ENCODE measurements at places on chromosomes 2 and 18.

DNA sequence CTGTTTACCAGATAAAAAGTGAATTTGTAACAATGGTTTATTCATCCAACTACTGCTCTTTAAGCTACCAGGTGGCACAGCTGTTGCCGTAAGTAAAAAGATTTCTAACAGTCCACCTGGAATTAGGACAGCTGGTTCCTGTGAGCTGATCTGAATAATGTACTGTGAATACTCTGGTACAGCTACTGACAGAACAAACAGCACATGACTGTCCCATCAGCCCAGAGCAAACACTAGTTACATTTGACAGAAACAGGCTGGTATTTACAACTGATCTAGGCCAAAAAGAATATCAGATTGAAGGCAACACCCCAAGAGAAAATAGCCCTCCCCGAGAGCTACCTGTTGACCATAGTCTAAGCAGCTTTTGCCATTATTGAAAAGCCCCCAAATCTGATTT lies 840.4 kb downstream of the CPS1 start:
- no peak for DNase-seq

DNA sequence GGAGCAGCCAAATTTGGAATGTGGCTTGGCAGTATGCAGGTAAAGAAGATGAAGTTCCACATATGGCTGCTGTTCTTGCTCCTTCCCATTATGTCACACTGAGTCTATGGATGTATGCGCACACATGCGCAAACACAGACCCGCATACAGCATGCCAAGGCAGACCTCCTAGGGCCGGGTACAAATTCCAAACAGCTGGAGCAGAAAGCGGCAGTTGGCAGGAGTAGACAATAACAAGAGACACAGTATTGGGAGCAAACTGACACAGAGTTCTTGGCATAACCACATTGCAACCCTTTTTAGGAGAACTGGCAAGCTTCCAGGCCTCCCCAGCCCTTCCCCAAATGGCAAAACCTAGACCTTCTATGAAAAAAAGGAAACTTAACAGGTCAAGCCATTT lies 268.9 kb downstream of the SP3 start:
- no peak for DNase-seq

DNA sequence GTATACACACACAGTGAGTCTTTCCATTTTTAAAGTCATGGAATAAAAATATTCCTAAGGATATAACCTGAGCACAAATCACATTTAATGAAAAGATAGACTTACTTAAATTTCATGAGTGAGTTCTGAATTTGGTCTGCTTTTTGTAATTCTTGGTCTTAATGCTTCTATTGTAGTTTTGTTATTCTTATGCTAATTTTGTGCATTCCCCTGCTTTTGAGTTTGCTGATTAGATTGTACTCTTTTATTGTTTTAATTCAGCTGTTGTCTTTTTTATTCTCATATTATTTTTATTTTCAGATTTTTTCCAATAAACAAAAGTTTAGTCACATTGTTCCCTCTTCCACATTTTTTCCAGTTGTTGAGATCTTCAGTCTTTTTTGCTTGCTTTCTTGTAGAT lies 202.4 kb downstream of the ZNF407 start:
- DNase-seq: no peak

GRCh38 chr2:190328573-190329147 lies 9.0 kb upstream of the HIBCH start:
- no peak for DNase-seq

GRCh38 chr2:183291436-183291835 lies 167.2 kb downstream of the NUP35 start:
- DNase-seq: no peak

DNA sequence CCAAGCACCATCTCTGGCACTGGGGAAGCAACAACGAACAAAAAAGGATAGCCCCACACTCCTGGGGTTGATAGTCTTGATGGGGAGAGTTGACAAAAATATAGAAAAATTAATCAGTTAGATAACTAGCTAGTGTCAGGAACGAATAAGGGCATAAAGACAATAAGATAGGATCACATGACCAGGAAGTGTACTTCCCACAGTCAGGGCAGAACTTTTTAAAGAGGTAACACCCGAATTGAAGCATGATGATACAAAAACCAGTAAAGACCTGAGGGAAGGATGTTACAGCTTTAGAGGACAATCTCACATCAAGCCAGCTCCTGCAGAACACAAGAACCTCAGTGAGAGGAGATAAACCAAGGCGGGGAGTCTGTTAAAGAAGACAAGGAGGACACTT lies 295.4 kb upstream of the CRIM1 start:
- no peak for DNase-seq

- DNase-seq: no peak
These were observed 240.6 kb downstream of the TFCP2L1 start for GRCh38 chr2:121044412-121044811.

- DNase-seq: no peak
These were observed 98.8 kb downstream of the ZNF521 start for GRCh38 chr18:25253136-25253535.

GRCh38 chr2:72204156-72204785 lies 56.6 kb upstream of the CYP26B1 start:
- no peak for DNase-seq

GRCh38 chr2:39476524-39476923 lies 39.4 kb upstream of the MAP4K3 start:
- DNase-seq: no peak

- DNase-seq: no peak
These were observed 9.4 kb upstream of the GBX2 start for GRCh38 chr2:236177604-236177966.

- DNase-seq: no peak
These were observed 178.4 kb downstream of the ZEB2 start for GRCh38 chr2:144341538-144341937.

DNA sequence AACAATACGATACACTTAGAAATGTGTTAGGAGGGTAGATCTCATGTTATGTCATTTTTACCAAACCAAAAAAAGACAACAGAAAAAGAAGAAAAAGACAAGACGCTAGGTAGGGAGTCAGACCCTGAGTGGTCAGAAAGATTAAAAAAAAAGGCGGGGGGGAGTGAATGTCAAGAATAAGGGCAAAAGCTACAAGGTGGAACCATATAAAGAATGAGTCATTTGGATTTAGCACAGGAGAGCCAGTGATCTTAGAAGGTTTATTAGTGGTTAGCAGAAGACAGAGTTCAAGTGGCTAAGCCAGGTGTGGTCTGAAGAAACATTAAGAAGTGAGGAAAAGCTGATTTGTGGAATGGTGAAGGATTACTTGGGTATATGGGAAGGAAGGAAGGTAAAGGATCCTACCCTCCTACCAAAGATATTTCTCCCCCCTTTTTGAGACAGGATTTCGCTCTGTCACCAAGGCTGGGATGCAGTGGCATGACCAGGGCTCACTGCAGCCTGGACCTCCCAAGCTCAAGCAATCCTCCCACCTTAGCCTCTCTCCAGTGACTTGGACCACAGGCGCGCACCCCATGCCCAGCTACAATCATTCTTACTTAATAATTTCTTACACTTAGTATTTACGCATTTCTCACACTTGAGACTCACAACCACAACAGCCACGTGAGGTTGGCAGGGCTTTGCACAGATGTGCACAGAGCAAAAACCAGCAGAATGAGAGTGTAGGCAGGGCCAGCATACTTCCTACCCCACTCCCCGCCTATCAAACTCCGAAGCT lies 2.6 kb downstream of the DSC2 start:
- no peak for DNase-seq

DNA sequence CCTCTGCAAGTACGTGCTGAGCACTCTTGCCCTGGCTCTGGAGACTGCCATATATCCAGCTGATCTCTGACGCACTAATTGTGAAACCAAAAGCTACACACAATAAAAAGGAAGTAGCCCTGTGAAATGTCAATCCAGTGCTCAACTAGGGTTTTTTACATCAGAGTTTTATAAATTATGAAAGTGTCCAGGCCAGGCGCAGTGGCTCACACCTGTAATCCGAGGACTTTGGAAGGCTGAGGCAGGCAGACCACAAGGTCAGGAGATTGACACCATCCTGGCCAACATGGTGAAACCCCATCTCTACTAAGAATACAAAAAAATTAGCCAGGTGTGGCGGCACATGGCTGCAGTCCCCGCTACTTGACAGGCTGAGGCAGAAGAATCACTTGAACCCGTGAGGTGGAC lies 24.5 kb upstream of the PEX13 start:
- no peak for DNase-seq

- no peak for DNase-seq
These were observed 17.8 kb downstream of the SMAD7 start for GRCh38 chr18:48932822-48933510.
